ENCODE measurements at places on chromosomes 4 and X.

DNA sequence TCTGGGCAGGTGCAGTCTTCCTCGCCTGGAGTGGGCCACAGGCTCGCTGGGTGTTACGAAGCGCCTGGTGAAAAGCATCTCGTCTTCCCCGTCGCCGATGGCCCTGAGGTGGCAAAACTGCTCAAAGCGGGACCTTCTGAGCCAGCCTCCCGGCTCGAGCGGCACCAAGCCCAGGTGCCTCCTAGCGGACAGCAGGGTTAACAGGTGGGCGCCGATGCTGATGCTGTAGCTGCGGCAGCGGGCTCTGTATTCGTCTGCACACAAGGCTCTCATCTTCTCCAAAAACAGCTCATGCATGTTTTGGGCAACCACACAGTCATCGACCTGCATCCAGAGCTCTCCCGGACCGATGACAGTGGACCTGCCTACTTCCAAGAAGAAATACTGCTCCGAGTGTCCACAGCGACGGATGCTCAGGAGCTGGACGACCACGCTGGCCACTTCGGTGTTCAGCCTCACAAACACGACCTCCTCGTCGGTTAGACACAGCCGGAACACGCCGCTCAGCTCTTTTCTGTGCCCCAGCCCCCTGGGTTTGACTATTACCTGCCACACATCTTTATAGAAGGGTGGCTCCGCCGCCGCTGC lies 1.2 kb downstream of the IRS4 start:
- DNase-seq = no peak

DNA sequence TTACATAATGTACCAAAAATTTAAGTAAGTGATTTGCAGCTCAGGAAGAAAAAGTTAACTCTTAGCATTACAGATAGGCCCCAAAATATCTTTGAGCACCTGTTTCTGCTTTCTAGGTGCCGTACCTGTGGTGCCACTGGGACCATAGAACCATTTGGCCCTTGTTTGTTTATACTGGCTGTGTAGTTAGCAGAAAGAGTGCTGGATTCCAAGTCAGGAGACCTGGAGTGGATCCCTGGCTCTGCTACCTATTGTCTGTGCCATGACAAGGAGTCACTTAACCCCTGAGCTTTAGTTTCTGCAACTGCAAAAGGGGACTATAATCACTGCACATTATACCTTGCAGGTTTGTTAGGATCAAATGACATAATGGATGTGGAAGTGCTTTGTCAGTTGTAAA lies 137.8 kb upstream of the GPR101 start:
- no peak for DNase-seq

- DNase-seq = no peak
Measured at GRCh38 chr4:129378364-129378763, 282.4 kb downstream of the C4orf33 start.

- no peak for DNase-seq
Measured at GRCh38 chr4:4269331-4269731, 20.6 kb downstream of the LYAR start.

Data from activated CD4-positive, alpha-beta T cell treated with anti-CD3 and anti-CD28 coated beads, Interleukin-2, amount 50 U/mL, for 24 hours (primary cell).